ENCODE measurements at places on chromosomes 12 and 14.

GRCh38 chr14:73753887-73754795, 40.0 kb upstream of the PNMA1 start:
- DNase-seq, result no peak

GRCh38 chr12:15726027-15726877, 62.9 kb downstream of the EPS8 start:
- DNase-seq, result no peak

GRCh38 chr14:104388541-104389325, 190.8 kb upstream of the C14orf180 start:
- no peak for DNase-seq

GRCh38 chr12:42402821-42403411, 76.9 kb downstream of the PPHLN1 start:
- DNase-seq, result no peak

DNA sequence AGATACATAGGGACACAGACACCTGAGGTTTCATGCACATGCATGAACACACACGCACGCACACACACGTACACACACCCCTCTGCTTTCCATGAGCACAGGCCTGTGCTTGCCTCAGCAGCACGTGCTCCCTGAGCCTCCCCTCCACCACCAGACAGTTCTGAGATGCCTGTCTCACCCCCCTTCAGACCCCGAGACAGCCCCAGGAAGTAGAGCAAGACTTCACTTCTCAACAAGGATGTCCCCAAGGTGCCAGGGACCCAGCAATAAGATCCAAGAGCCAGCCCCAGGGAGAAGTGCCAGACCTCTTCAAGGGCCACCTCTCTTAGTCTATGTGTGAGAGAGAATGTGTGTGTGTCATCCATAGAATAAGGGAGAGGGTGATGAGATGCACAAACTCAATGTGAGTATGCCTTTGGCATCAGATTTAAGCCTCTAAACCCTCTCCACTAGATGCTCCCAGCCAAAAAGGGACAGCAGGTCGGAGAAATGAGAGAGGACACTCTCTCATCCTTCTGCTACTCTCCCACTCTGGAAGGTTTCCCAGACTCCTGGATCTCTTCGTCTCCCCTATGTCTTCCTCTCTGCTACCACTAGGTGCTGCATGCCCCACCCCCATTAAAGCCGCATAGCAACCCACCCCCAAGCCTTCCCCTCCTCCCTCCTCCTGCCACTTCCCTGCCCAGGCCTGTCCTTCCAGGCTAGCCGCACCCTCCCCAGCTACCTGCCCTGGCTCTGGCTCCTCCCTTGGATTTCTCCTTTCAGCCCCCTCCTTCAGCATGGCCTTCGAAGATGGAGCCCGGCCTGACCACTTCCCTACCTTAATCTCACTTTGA, 7.7 kb downstream of the RARG start:
- no peak for DNase-seq
